ENCODE measurements at places on chromosomes 12 and 14.

DNA sequence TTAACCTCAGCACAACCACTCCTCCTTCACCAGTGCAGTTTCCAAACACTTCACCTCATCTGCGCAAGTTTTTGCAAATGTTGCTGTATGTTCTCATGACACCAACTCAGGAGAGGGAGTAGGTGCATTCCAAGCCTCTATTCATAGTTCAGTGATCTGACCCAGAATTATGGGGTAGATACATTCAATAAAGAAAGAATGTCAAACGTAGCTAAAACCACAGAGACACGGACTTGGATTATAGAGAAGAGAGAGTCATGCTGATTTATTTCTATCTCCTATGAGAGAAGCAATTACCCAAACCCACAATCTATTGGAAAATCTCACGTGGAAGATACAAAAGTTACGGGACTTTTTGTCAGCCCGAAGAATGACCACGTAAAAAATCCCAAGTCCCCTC is 1006.0 kb upstream of the TMEM132C start:
- no peak for DNase-seq

DNA sequence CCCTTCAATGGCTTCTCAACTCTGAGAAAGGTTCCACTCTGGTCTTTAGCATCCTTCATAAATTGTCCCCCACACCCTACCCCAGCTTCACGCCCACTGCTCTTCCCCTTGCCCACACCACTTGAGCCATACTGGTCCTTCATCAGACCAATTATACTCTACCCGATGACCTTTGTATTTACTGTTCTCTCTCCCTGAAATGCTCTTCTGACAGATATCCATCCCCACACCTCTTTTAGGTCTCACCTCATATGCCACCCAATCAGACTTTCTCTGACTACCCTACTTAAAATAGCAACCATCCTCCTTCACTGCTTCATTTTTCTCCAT is 135.7 kb downstream of the MED13L start:
- DNase-seq = no peak

DNA sequence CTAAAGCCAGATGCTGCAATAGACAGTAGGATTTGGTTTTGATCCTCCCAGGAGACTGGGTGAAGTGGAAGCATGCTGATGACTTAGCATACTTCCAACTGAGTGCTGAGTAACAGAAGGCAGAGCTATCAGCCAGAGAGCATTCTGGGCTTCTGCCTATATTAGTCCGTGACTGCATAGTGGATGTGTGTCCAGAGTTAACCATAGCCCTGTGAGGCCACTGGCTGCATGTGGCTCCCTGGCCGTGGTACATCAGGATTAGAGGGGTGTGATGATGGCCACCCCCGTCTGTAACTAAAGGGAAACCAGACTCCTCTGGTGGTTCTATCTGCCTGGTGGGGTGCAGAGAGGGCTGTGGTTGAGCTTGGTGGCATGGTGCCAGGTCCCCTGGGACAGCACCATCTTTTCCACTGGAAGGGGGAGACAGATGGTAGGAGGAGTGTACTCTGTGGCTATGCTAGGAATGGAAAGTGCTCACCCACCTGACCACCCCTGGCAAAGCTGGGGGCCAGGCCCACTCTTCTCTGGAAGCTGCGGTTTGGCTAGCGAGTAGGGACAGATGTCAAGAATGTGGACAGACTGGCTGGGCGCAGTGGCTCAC is 27.4 kb downstream of the ABCD4 start:
- no peak for DNase-seq

- DNase-seq = no peak
Observed at GRCh38 chr12:15851919-15852318, 30.3 kb upstream of the STRAP start.

DNA sequence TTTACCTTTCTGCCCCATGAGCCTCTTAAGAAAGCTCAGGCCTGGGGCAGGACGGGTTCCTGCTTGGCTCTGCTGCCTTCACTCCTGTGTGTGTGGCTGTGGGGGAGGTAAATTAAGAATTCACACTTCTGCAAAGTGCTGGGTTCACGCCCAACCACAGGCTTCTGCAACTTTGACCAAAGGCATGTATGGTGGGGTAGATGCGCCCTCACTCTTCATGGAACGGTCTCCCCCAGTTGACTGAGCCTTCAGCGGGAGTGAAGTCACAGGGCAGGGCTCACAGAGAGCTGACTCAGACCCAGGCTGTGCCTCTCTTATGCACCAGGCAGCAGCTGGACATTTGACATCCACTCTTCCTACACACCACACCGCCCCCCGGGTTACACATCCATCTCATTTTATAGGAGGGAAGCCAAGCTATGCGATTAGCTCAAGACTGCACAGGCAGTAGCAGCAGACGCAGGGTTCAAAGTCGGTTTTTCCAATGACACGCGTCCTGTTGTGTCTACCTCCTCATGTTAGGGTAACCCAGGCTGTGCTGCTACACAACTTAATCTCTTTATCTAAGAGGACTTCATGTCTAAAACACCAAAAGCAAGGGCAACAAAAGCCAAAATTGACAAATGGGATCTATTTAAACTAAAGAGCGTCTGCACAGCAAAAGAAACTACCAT is 15.4 kb upstream of the BCL11B start:
- no peak for DNase-seq

DNA sequence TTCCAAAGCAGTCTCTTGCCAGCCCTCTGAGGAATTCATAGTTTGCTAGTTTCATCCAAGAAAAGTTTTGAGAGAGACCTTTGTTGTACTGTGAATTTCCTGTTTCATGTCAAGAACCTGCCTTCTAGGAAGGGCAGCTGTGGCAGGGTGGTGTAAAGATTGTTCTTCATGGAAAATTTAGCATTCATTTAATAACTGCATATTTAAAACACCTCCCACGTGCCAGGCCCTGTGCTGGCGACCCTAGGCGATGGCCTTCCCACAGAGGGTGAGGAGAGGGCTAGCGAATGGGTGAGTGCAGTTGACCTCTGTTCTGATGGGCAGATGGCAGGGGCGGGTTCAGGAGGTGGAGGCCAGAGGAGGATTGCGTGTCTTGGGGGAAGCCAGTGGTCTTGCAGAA is 43.2 kb downstream of the MLXIP start:
- DNase-seq = no peak

DNA sequence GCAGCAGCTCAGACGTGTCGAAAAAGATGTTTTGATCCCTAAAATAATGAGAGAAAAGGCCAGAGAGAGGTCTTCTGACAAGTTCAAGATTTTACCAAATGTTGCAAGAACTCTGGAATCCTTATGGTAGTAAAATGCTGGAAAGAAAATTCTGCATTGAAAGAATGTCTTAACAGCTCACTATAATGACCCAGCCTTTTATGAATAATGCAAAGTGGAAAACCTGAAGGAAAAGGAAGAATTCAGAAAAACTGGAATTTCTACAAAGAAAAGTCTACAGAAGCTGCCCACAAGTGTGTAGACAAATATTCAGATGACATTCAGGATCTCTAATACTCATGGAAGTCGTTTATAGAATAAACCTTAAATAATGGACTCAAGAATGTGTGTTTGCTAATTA is 1.8 kb upstream of the CCDC88C start:
- DNase-seq = no peak

DNA sequence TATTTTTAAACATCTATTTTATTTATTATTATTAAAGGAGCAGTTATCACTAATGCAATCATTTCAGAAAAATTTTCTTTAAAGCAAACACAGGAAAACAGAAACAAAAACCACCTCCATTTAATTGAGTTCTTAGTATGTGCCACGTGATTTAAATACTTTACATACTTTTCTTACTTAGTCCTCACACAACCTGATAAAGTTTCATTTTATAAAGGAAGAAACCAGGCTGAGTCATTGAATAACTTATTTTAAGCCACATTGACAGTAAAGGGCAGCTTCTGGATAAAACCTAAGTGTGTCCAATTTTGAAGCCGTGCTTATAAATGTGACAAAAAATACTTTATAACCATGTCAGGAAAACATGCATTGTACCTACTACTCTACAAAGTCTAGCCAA is 57.1 kb upstream of the PCED1B start:
- DNase-seq = no peak

GRCh38 chr14:99660794-99661193 is 15.9 kb downstream of the HHIPL1 start:
- no peak for DNase-seq

- DNase-seq = no peak
Observed at GRCh38 chr12:15563663-15564062, 225.5 kb downstream of the EPS8 start.

DNA sequence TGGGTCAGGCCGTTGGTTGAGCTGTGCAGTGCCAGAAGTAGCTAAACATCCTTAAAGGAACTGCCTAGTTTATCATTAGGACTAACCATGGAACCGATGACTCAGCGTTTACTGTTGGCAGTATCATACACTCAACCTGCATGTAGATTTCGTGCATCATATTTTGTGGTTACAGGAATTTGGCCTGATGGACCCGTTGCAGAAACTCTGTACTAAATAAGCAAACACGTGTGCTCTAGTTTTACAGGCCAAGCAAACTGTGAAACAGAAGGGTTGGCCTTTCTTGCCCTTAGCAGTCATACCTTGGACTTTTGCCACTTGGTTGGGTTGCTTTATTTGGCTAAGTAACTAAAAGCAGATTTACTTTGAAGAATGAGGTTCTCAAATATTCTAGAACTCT is 35.6 kb downstream of the DGLUCY start:
- DNase-seq = no peak

DNA sequence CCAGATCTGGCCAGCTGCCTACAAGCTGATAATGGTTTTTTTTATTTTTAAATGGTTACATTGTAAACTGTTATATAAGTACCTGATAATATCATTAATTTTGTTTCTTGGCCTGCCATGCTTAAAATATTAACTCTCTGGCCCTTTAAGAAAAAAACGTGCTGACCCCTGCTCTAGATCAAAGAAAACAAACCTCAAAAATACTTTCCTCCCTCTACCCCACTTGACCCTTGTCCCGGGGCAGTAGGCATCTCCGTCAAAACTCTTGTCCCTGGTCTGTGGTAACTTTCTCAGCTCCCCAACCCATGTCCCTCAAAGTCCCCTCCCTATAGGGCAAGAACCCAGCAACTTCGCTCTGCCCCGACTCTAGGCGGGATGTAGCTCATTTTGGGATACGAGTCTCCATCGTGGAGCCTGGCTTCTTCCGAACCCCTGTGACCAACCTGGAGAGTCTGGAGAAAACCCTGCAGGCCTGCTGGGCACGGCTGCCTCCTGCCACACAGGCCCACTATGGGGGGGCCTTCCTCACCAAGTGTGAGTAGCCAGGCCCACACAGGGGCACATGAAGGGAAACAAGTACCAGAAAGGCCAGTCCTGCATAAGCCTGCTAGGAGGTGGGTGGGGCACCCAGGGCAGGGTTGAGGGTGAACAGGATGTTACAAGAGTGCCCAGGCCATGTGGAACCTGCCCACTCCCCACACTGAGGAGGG is 3.5 kb downstream of the RDH5 start:
- no peak for DNase-seq

DNA sequence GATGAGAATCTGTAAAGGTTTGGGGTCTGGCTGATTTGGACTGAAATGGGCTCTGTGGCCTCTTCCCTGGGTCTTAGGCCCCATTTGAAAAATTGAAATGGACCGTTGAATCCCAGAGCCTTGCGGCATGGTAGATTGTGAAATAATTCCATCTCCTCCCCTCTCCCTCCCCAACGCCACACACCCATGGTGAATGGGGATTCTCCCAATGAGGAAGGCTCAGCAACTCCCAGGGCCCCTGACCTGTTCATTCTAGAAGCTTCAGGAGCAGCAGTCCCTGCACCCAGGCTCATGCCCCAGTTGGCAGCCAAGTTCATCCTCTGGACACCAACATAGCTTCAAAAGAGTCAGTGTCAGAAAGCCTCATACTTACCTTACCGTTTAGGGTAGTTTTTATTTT is 217.4 kb downstream of the ZFP36L1 start:
- DNase-seq = no peak

DNA sequence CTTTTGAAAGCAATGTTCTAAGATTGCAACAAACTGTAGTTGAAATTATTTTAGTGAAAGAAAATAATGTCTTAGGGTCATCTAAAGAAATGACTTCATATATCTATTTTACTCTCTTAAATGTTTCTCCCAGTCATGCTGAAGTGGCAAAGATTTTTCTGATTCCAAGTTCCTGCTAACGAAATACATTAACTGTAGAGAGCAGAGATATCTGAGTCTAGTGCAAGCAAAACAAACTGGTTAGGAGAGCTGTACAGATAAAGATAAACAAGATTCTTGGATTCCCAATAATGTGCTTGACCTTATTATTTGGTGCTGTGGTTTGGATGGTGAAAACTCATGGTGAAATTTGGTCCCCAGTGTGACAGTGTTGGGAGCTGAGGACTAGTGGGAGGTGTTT is 199.9 kb upstream of the PWP1 start:
- no peak for DNase-seq

GRCh38 chr12:94304012-94304411 is 155.6 kb downstream of the PLXNC1 start:
- DNase-seq = no peak

DNA sequence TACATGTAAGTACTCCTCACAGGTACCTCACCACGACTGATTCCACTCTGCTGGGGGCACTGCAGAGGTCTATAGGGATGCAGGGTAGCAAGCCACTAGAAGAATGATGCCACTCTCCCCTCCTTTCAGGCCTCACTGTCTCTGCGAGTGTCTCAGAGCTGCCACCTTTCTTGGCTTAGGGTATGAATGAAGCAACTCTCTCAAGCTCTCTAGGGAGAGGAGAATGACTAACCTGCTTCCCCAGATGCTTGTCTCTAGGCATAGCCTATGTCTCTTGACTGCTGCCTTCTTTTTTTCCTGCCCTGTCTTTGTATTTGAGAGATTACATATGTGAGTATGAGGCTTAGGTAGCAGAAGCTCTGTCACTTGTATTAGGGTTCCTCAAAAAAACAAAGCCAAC is 566.5 kb upstream of the ATP2B1 start:
- no peak for DNase-seq

DNA sequence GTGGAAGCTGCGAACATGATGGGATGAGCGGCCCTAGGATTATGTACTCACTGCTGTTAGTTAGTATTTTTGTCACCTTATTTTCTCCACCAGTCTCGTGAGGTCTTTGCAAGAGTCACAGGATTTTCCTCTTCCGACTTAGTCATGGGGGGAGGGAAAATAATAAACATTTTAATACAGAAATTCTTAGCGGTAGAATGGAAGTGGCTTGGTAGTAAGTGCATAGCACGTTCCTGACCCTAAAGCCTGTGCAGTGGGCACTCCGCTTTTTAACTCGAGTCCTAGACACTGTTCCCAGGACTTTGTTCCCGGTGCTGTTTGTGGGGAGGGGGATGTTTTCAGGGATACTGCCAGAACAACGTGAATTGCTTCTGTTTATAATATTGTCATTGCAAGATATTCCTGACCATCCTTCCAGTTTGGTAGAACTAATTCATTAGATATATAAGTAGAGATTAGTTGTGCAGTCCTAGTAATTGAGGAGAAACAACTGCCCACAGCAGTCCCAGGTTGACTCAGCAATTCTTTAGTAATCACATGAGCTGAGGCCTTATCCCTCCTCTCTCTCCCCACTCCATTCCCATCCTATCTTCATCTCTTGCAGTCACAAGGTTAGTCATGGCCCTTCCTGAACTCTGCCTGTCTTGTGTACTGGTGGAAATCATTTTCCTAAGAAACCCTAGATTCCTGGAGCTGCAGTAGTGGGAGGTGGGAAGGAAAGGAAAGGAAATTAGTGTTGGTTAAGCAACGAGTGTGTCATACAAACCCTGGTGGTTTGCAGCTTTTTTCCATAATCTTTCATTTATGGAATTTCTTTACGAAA is 799 bp downstream of the SLC38A6 start:
- DNase-seq = no peak

- DNase-seq = no peak
Observed at GRCh38 chr12:115204957-115205754, 521.2 kb upstream of the TBX3 start.

- no peak for DNase-seq
Observed at GRCh38 chr14:90795744-90796143, 20.5 kb downstream of the TTC7B start.
